ENCODE measurements at places on chromosomes 4 and X.

- DNase-seq, result no peak
These were observed 384.9 kb downstream of the TLL1 start for GRCh38 chr4:166257891-166258290.

- peak; percentile 96 for DNase-seq
These were observed 19.7 kb upstream of the SPON2 start for GRCh38 chr4:1192091-1192492.

GRCh38 chrX:130094696-130095095, 15.6 kb downstream of the ELF4 start:
- DNase-seq, result no peak

GRCh38 chr4:158163941-158164767, 8.7 kb downstream of the GASK1B start:
- no peak for DNase-seq

DNA sequence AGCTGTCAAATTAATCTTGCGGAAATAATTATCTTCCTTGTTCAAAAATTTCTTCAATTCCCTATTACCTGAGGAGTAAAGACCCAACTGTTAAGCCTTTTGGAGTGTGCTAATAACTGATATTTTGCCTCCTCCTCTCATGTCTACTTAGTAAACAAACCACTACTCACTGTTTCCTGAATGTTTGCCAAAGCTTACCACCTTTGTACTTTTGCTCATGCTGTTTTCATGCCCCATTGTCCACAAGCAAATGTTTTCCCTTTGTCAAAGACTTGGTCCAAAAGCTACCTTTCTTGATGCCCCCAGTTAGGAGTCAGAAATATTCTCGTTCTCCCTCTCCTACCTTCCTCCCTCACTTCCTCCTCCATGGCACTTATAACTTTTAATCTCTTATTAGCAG, 226.1 kb downstream of the ENOX2 start:
- DNase-seq, result no peak

GRCh38 chr4:52869196-52869595, 7.1 kb downstream of the RASL11B start:
- peak; percentile 84 for DNase-seq

DNA sequence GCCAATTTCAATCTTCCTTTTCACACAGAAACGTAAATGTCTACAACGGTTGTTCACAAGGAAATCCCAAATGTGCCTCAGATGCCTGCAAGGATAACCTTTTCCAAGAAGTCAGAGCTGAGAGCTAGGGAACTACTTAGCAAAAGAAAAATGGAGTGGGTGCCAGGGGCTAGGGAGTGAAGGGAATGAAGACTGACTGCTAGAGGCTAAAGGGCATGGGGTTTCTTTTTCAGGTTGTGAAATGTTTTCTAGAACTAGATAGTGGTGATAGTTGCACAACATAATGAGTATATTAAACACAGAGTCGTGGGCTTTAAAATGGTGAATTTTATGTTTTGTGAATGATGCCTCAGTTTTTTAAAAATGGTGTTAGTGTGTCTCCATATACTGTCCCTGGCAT, 53.4 kb downstream of the CD99L2 start:
- no peak for DNase-seq

DNA sequence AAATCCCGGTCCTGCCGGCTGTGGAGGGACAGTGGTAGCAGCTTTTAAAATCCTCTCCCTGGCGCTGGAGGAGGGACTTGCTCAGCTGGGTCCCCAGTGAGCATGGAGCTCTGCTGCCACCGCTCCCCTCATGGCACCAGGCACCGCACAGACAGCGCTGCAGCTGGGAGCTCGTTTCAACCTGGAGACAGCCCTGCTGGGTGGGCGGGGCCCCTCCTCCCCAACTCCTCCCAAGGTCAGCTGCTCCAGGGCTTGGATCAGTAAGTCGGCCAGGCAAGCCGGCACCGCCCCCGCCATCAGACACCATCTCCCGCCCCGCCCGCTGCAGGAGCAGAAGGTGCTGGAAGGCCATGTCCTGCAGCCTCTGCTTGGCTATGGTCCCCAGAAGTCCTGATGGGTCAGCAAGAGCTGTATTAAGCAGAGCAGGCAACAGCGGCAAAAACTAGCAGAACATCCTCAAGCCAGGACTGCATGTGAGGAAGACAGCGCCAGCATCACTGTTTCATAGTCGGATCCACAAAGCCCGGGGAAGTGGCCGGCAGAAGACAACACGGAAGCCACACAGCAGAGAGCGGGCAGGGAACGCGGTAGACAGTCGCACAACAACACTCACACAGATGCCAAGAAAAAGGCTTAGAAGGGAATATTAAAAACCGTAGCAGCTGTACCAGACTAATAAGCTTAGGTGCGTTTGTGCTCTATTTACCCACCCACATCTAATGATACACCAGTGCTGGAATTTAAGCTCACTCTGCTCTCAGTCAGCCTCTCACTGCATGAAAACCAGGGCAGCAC, 16.2 kb downstream of the ZFYVE28 start:
- peak; percentile 40 for DNase-seq

- no peak for DNase-seq
These were observed 52.8 kb upstream of the CLNK start for GRCh38 chr4:10737337-10737736.

DNA sequence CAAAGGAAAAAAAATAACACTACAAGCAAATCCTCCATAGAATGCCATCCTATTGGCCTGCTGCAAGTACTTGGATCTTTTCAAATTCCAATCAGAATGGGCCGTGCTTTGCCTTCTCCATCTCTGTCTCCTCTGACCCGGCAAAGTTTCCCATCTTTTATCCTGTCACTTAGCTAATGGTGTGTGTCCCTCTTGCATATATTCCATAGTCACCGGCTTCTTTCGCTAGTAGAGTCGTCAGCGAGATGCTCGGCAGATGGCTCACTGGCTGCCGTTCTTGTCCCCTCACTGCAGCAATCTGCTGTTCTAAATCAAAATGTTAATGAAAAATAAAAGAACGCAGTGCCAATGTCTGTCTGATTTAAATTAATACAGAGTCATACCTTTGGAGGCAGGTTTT, 22.1 kb downstream of the GRIA3 start:
- DNase-seq, result no peak

- DNase-seq, result no peak
These were observed 48.3 kb upstream of the MAN2B2 start for GRCh38 chr4:6526671-6527091.

- DNase-seq, result no peak
These were observed 124.6 kb downstream of the AFF2 start for GRCh38 chrX:148624951-148625474.

DNA sequence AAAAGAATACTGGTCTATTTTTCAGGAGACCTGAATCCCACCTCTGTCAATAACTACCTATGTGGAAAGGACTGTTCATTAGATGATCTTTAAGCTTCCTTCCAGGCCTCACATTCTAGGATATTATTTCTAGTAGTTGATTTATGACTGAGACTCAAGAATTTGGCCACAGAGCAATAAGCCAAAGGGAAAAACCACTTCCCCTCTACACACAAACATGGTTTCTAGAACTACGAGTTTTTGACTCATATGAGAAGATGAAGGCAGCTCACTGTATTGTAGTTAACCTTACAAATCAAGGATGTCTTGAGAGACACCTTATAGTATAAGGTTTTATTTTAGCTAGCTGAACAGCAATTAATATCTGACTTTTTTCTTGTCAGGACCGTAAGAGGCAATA, 36.9 kb upstream of the GDPD2 start:
- peak; percentile 18 for DNase-seq

DNA sequence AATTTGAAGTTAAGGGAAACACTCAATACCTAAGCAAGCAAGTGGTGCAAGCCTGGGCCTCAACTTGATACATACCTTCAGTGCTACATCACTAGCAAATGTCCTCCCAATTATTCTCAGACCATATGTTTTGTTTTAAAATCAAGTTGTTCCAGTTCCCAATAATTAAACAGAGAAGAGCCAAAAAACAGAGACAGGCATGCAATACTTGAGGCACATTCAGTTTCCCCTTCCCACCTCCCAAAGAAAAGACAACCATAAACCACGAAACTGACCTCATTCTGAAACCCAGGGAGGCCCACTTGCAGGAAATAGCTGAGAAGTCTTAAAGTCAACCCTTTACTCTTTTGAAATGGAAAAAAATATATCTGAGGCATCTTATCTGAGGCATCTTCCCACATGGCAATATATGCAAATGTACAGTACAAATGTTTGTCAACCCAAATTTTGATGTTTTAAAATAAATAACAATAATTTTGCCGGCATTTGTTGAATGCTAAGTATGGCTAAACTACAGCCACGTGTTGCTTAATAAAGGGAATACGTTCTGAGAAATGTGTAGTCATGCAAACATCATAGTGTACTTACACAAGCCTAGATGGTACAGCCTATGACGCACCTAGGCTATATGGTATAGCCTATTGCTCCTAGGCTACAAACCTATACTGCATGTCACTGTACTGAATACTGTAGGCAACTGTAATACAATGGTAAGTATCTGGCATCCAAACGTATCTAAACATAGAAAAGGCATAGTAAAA, 147.5 kb downstream of the TSPAN5 start:
- peak; percentile 98 for DNase-seq

DNA sequence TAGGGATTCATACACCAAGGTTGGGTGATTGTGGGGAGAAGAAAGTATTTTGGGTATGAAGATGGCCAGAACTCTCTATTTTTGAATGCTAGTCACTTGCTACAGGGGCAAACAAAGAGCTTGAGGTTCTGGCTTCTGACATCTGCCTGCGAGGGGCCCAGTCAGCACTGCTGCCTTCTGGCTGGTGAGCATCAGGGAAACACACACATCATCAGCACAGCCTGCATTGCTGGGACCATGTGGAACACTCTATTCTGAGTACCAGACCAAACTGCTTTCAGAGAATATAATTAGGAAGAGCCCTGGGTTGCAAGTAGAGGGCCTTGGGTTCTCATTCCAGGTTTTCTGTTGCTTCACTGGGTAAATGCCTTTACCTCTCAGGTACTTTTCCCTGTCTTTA, 14.1 kb downstream of the TRPC5 start:
- DNase-seq, result no peak

GRCh38 chr4:92992758-92993157, 689.0 kb downstream of the GRID2 start:
- DNase-seq, result no peak

DNA sequence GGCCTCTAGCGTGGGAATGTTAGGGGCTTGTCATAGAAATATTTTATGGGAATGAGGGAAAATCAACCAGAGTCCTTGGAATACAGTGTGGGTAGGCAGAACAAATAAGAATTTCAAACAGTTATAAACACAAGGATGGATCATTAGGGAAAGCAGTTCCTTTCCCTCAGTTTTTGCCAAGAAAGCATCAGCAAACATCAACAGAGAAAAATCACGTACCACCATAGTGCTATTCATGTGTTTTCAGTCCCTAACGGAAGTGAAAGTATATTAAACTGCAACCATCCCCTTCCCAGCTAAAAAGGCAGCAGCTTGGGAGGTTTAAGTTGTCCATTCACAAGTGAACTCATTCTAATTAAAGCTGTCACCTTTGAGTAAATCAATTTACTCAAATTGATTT, 334.4 kb upstream of the PCDH18 start:
- no peak for DNase-seq

GRCh38 chr4:5220028-5220427, 168.7 kb downstream of the STK32B start:
- DNase-seq, result no peak

- DNase-seq, result peak; percentile 56
These were observed 140.1 kb upstream of the TTC29 start for GRCh38 chr4:147085781-147086180.

DNA sequence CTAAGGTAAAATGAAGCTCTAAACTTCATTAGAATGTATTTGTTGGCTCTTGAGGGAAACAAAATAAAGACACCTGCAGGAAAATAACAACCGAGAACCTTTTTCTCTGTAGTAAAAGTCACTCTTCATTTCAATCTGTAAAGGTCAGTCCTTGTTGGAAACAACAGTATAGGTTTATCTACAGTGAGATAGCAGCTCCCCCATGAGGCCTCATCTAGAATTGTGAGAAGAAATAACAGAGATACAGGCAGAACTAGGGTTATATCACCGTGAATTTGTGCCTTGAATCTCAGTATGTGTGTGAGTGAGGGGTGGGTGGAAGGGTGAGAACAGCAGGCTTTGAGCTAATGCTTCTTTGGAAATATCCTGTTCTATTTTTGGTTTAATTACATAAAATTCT, 107.8 kb upstream of the FMR1 start:
- DNase-seq, result peak; percentile 0

DNA sequence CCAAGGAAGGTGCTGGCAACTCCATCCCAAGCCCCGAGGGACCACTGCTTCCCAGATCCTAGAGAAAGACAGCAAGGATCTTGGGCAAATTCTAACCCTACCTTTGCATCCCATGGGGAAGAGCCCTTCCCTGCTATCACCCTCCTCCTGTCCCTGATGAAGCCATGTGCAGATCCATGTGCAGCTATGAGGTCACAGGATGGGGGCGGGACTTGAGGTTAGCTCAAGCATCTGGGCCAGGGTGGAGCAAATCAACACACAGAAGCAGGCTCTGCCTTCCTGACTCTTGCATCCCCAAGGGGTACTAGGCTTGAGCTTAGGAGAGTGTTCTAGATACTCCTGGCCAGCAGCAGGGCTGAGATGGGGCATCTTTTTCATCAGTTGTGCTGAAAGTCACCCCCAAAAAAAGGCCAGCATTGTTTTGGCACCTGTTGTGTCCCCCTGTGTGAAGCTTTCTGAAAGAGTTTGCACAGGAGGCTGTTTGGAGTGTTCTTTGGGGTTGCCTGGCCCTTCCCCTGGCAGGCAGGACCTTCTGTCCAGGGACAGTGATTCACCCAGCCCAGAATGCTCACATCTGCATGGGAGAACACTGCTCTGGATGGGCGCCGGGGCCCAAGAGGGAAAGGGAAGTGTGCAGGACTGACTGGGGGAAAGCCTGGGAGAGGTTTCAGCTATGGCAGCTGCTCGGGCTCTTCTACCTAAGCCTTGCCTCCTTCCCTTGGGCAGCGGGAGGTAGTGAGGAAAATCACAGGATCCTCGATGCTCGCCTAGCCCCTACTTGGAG, 50.8 kb downstream of the PRPS1 start:
- DNase-seq, result peak; percentile 69

DNA sequence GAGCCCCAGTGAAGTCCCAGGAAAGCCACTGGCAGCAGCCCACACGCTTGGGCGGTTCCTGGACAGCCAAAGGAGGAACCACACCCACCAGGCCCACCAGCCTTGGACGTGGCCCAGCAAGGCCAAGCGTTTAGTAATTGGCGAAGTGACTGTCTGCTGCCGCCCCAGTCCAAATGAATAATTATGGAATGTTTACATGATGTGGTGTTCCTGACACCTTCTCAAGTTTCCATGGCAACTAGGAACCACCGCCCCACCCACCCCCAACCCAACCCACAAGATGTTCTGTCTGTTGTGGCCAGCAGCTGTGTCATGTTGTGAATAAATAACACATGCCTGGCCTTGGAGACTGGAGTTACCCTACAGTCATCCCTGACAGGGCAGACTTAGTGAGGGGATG, 22.3 kb downstream of the APLN start:
- DNase-seq, result peak; percentile 36

DNA sequence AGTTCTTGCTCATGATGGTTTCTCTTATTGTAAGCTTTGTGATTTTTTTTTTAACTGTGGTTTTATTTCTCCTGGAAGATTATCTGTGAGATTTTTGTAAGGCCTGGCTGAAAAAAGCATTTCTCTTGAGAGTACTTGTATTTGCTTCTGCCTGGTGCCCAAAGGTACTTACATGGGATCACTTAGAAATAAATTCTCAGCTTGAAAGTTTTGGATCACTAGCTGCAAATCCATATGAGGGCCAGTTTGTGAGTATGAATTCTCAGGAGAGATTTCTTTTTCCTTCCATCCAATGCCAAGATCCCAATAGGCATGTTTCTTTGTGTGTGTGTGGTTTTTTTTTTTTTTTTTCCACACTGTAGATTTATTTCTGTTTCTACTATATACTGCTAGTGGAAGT, 1884.7 kb upstream of the PCDH7 start:
- DNase-seq, result no peak
